ENCODE measurements at places on chromosomes 13 and 19.

- no peak for DNase-seq
Observed at GRCh38 chr13:34345258-34345965, 527.5 kb downstream of the RFC3 start.

GRCh38 chr19:51772977-51773376, 12.0 kb downstream of the FPR2 start:
- no peak for DNase-seq

DNA sequence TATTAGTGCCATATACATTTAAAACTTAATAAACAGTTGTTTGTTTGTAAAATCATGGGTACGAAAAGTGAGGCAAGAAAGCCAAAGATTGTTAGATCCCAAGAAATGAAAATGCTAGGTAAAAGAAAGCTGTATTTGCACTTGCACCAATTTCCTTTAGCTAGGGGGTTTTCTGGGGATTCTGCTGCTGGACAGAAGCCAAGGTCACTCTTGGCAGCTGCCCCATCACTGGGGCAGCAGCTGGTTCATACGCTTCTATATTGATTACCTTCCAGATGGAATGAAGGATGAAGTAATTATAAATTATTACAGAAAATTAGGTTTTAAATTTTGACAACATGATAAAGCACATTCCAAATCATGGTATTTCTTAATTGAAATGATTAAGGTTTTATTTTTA, 127.4 kb downstream of the SLITRK5 start:
- no peak for DNase-seq

GRCh38 chr19:5956728-5957127, 21.2 kb downstream of the RANBP3 start:
- no peak for DNase-seq

DNA sequence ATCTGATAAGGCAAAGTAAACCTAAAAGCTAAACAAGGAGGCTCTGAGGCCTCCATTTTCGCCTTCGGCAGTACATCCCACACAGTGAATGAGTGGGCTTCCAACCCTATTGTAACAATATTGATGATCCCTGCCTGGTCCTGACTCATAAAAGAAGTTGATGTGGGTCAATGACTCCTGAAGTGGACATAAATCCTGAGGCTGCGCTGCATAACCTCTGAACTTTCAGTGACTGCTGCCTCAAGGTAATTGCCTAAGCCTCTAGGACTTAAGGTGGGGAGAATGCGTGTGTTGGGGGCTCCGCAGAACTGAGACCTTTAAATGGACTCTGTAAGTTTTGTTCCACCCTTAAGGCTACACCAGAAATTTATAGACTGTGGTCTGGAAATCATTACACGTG, 42.6 kb downstream of the SIAH3 start:
- no peak for DNase-seq
